Aorta (tissue), 5 donors: ENCODE measurements at places on chromosomes 4 and X. TPM values are rescaled to one million over a fixed set of nuclear protein-coding genes. Genes with fewer than 3 reads are reported as not detected.

The ENOX2 gene
- total RNA-seq, result 31.0 TPM

The CT47B1 gene
- total RNA-seq, result not detected

The FAM47E gene
- 1.8 TPM for total RNA-seq

The GPR82 gene
- 0.29 TPM for total RNA-seq

The ZMAT1 gene
- total RNA-seq, result 9.0 TPM

The SRPX gene
- total RNA-seq, result 74.8 TPM

DNA sequence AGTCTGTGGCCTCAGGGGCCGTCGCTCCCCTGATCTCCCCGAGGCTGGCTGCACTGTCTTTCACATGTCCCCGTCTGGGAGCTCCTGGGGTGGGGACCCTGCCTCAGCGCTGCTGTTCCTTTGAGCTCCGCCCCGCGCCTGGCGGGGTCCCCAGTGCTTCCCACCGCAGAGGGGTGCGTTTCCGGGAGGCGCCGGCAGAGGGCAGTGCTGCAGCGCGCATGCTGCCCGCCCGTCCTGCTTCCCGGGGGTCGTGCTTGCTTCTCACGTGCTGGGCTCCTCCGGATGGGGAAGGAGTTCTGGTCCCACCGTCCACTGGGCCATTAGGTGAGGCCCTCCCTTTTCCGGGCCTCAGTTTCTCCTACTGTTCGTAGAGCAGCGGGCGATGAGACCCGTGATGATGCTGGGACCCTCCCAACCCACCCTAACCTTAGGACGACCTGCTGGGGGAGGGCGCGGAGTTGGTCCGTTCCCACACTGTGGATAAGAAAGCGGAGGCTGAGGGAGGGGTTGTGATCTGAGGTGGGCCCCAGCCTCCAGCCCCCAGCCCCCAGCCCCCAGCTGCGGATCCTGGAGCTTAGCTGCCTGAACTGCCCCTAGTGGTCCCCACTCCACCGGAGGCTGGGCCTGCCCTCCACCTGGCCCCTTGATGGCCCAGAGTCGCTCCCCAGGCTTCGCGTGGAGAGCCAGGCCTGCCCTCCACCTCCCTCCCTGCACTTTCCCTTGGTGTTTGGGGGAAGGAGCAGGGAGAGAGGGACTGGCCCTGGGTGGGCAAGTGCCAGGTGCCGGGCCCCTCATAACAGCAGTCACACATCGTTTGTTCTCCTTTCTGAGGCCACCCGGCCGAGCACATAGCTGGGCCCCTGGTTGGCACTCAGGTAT is 15.3 kb downstream of the CPZ start:
- H3K36me3 ChIP-seq, result no peaks in the 10 kb centered on the region
- H3K4me1 ChIP-seq, result no peaks in the 10 kb centered on the region
- H3K27me3 ChIP-seq, result no peaks in the 10 kb centered on the region
- H3K27ac ChIP-seq, result no peak overlapping the region
- no peak overlapping the region for H3K4me3 ChIP-seq

DNA sequence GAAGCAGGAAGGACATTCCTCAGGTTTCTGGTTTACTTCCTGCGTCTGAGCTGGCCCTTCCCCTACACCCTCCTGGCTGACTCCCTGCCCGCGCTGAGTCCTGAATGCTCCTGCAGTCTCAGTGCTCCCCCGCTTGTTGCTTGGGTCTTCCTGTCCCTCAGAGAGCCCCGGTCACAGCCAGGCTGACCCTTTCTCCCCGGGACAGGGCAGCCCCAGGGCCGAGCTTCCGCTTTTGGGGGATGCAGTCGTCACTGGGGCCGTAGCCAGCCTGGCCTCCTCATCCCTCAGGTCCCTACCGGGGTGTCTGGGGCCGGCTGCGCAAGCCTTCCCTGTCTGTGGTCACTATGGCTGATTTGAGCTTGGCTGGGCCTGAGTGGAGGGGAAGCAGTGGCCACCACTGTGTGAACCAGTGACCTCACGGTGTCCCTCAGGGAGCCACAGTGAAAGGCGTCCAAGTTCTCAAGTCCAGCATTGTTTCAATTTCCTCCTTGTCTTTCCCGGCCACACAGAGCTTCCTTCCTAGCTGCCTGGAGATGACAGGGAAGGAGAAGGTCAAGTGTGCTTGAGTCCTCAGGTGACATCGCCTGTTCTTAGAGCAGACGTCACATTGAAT is 34.1 kb upstream of the ASMTL start:
- no peaks in the 10 kb centered on the region for H3K27me3 ChIP-seq
- H3K4me3 ChIP-seq, result no peak overlapping the region
- no peaks in the 10 kb centered on the region for H3K36me3 ChIP-seq
- peak; percentile 76 for DNase-seq
- H3K27ac ChIP-seq, result no peak overlapping the region

DNA sequence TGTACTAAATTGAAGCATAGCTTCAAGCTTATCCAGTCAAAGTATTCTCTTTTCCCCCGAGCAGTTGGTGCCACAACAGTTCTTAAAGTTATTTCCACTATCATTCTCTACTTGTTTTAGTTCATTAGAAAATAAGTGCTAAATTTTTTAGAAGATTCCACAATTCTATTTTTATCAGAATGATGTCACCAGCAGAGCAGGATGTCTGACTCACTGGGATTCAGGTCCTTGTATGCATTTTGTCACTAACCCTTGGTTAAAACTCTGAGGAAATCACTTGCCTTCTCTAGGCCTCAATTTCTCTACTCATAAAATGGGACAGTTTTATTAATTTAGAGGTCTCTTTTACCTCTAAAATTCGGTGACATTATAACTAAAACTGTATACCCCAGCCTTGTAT is 3.4 kb downstream of the DDX53 start:
- H3K36me3 ChIP-seq, result no peaks in the 10 kb centered on the region
- H3K4me1 ChIP-seq, result no peaks in the 10 kb centered on the region
- no peak overlapping the region for H3K4me3 ChIP-seq
- H3K27me3 ChIP-seq, result no peaks in the 10 kb centered on the region
- no peak overlapping the region for H3K27ac ChIP-seq

GRCh38 chrX:44234541-44234940 is 108.9 kb downstream of the EFHC2 start:
- no peak overlapping the region for H3K4me3 ChIP-seq
- no peaks in the 10 kb centered on the region for H3K36me3 ChIP-seq
- no peaks in the 10 kb centered on the region for H3K4me1 ChIP-seq
- no peak overlapping the region for H3K27ac ChIP-seq

- H3K4me3 ChIP-seq, result no peak overlapping the region
- no peaks in the 10 kb centered on the region for H3K36me3 ChIP-seq
- DNase-seq, result no peak
Measured at GRCh38 chrX:143623657-143624056, 12.2 kb downstream of the SLITRK4 start.

DNA sequence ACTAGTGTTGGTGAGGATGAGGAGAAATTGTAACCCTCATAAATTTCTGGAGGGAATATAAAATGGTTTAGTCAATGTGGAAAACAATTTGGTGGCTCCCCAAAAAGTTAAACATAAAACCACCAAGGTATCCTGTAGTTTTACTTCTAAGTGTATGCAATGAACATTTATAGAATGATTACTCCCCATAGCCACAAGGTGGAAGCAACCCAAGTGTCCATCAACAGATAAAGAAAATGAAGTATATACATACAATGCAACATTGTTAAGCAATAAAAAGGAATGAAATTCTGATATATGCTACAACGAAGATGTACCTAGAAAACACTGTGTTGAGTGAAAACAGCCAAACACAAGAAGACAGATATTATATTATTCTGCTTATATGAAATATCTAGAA is 569.1 kb upstream of the GRID2 start:
- no peak overlapping the region for H3K4me3 ChIP-seq
- H3K27me3 ChIP-seq, result no peaks in the 10 kb centered on the region
- no peak overlapping the region for H3K27ac ChIP-seq

DNA sequence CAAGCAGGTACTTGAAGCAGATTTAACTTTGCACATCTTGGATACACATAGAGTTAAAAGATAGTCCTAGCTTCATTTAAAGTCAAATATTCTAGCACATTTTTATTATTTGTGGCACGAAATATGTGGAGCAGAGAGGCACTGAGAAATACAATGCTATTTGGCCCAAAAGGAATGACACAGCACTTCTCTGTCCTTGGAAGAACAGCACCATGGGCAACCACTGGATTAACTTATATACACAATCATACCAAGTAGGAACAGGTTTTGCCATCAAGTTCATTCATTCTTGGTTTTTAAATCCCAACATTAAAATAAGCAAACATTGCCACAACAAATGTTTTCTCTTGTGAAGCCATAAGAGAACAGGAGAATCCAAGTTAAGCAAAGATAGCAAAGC is 924 bp upstream of the ENAM start:
- no peaks in the 10 kb centered on the region for H3K4me1 ChIP-seq

DNA sequence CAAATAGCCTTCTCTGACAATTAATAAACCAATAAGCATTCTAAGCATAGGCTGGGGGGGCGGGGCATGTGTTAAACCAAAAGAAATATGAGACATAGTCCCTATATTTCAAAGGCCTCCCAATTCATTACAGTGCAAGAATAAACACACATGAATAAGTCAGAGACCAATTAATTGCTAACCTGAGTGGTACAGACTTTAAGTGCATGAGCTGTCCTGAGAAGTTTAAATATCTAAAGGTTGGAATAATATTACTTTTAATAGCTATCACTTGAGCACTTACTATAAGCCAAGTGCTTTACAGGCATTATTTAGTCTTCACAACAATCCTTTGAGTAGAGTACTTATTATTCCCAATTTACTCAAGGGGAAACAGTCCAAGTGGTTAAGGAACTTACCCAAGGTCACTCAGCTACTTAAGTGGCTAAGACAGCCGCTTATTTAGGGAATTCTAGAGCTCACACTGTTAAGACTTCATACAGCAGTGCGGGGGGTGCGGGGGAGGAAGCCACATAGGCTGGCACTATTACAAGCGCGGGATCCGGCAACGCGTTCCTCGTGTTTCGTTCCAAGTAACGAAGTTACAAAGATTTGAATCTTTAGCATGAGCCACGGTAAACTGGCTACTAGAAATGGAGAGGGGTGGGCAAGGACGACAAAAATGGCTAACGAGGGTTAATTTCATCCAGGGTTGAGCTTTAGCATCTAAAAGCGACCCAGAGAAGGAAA is 1.4 kb downstream of the THOC2 start:
- no peak overlapping the region for H3K27ac ChIP-seq
- no peak for DNase-seq
- H3K36me3 ChIP-seq, result no peaks in the 10 kb centered on the region
- H3K4me3 ChIP-seq, result peak overlapping the region; percentile 42
- no peaks in the 10 kb centered on the region for H3K4me1 ChIP-seq

- no peak overlapping the region for H3K4me3 ChIP-seq
- no peaks in the 10 kb centered on the region for H3K36me3 ChIP-seq
- no peaks in the 10 kb centered on the region for H3K27me3 ChIP-seq
- no peak for DNase-seq
- H3K27ac ChIP-seq, result no peak overlapping the region
- no peaks in the 10 kb centered on the region for H3K4me1 ChIP-seq
Measured at GRCh38 chrX:15973299-15973698, 118.7 kb upstream of the AP1S2 start.

- H3K4me1 ChIP-seq, result no peaks in the 10 kb centered on the region
- H3K27me3 ChIP-seq, result no peaks in the 10 kb centered on the region
Measured at GRCh38 chr4:33532821-33533220, 2711.5 kb downstream of the ARAP2 start.

- no peaks in the 10 kb centered on the region for H3K4me1 ChIP-seq
- no peaks in the 10 kb centered on the region for H3K27me3 ChIP-seq
- H3K36me3 ChIP-seq, result no peaks in the 10 kb centered on the region
- H3K27ac ChIP-seq, result no peak overlapping the region
Measured at GRCh38 chrX:101958139-101958538, 26.3 kb upstream of the ZMAT1 start.

DNA sequence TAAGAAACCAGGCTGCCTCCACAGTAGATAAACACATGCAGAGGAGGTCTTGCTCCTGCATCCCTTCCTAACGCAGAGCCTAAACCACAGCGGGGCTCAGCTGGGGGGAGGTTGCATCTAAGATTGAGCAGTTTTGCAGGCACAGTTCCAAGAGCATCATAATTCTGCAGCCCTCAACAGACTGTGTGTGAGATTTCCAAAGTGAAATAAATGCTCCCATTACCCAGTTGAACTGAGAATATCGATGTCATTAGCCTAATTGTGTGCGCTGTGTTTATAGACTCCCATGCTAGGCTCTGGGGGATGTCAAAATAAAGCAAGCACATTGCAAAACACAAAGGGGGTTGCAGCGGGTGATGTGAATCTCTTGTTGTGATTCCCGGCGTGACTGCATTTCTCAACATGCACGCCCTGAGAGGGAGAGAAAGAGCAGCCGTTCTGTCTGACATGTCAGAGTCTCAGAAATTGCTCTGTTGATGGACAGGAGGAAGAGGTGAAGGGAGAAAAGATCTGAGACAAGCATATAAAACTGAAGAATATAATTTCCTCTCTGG is 150.0 kb upstream of the PSAPL1 start:
- H3K27me3 ChIP-seq, result no peaks in the 10 kb centered on the region
- H3K27ac ChIP-seq, result no peak overlapping the region
- no peak for DNase-seq
- H3K36me3 ChIP-seq, result no peaks in the 10 kb centered on the region
- H3K4me3 ChIP-seq, result no peak overlapping the region

DNA sequence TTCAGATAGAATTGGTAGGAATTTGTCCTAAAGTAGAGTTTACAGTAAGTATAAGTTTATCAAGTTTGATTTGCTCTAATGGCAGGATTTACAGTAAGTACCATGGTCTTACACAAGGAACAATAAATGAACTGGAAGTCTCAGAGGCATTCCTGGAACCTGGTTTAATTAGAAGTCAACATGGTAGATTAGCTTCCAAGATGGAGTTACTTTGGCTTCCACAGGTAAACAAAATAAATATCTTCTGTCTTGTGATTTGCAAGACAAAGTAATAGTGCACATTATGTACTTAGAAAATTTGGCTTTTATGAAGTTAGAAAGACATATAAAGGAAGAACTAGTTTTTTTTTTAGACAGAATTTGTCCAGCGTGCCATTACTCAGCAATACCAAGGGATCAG is 190.7 kb downstream of the GLUD2 start:
- H3K4me1 ChIP-seq, result no peaks in the 10 kb centered on the region
- no peak overlapping the region for H3K4me3 ChIP-seq
- no peaks in the 10 kb centered on the region for H3K36me3 ChIP-seq
- no peak overlapping the region for H3K27ac ChIP-seq
- no peak for DNase-seq

- H3K36me3 ChIP-seq, result no peaks in the 10 kb centered on the region
- DNase-seq, result no peak
- H3K4me1 ChIP-seq, result peaks cover 3% of the 10 kb centered on the region
- no peak overlapping the region for H3K27ac ChIP-seq
- H3K27me3 ChIP-seq, result no peaks in the 10 kb centered on the region
Measured at GRCh38 chr4:41212616-41213203, 1.6 kb downstream of the APBB2 start.

DNA sequence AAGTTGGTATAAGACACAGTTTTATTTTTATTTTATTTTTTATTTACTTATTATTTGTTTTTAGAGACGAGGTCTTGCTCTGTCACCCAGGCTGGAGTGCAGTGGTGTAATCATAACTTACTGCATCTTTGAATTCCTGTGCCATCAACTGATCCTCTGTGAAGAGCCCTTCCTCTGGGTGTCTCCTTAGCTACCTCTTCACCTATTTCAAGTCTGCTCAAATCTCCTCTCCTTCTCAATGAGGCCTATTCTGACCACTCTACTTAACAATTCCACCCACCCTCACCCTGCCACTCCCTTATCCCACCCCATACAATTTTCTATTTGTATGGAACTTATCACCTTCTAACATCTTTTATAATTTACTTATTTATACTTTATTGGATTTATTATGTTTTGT is 183.4 kb downstream of the PPP3CA start:
- no peak overlapping the region for H3K27ac ChIP-seq
- no peaks in the 10 kb centered on the region for H3K4me1 ChIP-seq
- no peaks in the 10 kb centered on the region for H3K27me3 ChIP-seq
- no peak for DNase-seq
